ENCODE measurements at places on chromosomes 2 and 18.

- DNase-seq: no peak
These were observed 222.7 kb upstream of the PIK3C3 start for GRCh38 chr18:41732356-41732755.

DNA sequence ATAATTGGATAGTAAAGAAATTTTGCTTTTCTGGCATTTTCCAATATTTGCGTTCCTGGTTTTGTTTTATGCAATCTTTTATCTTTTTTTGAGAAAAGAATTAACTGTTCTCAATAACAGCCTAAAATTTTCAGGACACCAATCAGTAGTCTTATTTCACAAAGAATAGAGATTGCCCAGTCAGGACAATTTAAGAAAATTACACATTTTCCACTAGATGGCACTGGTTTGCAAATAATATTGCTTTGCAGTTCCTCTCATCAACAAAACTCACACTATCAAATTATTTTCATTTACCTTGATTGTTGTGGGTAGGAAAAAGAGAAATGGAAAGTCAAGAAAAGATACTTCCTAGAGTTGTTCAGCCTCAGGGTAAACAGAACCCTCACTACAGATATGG, 2.4 kb upstream of the RBM45 start:
- peak; percentile 6 for DNase-seq

GRCh38 chr2:199302851-199303250, 154.9 kb downstream of the SATB2 start:
- no peak for DNase-seq

GRCh38 chr2:42663828-42664227, 95.4 kb downstream of the MTA3 start:
- DNase-seq: peak; percentile 62

- peak; percentile 51 for DNase-seq
These were observed 71.7 kb downstream of the IL1R2 start for GRCh38 chr2:102063487-102063911.

GRCh38 chr2:120955427-120955826, 219.8 kb downstream of the GLI2 start:
- DNase-seq: no peak

DNA sequence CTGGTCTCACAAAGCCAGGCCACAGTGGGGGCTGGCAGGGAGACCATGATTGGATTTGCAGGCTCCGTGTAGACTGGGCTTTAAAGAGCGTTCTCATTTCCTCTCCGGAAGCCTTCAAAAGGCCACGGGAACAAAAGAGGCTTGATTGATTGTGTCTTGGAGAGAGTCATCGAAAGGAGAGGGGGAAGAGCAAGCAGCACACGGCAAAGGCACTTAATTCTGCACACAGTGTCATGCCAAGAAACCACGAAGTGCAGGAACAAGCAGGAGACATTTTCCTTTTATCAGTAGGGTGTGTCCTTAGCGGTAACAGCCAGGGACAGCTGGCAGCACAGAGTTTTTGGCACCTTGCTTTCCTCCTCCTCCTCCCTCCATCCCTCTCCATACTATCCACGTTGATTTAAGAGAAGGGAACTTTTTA, 47.7 kb downstream of the GLI2 start:
- DNase-seq: no peak

DNA sequence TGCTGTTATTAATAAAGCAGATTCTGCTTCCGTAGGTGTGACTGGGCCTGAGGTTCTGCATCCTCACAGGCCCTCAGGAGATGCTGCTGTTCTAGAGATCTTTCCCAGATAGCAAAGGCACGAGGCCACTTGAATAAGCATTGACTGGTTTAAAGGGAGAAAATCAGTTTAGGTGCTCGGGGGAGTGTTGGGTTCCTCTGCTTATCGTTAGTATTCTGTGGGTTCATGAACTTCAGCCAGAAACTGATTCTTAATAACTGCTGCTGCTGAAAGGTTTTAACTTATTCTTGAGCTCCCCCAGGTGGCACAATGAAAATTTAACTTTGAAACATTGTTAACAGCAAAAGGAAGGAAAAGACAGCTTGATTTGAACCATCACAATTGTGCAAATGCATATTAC, 56.9 kb downstream of the ITGA6 start:
- DNase-seq: peak; percentile 19

DNA sequence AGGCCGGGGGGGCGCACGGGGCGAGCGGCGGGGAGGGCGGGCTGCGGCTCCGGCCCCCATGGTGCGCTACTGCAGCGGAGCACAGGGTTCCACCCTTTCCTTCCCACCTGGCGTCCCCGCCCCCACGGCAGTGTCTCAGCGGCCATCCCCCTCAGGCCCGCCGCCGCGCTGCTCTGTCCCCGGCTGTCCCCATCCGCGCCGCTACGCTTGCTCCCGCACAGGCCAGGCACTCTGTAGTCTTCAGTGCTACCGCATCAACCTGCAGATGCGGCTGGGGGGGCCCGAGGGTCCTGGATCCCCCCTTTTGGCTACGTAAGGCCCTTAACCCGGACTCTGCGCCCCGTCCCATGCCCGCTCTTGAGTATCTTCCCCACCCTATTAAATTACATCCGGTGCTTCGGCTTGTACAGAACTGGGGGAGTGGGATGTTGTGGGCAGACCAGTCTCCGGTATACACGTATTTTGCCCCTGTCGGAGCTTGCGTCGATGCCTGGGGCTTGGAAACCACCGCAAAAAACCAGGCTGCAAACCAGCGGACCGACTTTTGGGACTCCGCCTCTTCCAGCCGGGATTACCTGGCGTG, 598 bp upstream of the WBP1 start:
- peak; percentile 62 for DNase-seq

DNA sequence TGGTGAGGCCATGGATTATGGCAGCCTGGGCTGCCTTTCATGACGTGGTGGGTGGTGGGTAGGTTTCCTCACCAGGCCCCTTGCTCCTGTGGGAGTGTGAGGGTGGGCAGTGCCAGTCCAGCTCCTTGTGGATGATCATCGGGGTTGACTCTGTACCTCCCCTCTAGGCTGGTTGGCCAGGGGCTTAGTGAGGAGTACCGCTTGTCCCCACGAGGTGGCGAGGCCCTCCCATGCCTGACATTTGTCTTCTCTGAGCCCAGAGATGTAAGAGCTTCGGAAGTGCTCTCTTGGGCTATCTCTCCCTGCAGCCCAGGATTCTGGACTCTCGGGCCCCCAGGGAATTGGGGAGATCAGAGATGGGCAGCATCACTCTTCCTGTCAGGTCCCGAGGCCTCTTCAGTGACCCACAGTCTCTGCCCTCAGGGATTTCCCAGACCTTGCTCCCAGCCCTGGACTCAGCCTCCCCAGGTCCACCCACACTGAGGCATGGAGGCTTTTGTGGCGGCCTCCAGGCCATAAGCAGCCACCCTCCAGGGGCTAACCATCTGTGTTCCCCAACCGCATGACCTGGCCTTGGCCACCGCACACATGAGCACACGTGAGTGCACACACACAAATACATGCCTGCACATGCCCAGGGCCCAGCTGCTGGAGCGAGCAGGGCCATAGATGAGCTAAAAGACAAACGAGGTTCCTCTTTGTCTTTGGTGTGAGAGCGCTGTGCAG, 6.5 kb downstream of the SPR start:
- DNase-seq: peak; percentile 5

- no peak for DNase-seq
These were observed 78.7 kb upstream of the OTOF start for GRCh38 chr2:26556309-26557243.

DNA sequence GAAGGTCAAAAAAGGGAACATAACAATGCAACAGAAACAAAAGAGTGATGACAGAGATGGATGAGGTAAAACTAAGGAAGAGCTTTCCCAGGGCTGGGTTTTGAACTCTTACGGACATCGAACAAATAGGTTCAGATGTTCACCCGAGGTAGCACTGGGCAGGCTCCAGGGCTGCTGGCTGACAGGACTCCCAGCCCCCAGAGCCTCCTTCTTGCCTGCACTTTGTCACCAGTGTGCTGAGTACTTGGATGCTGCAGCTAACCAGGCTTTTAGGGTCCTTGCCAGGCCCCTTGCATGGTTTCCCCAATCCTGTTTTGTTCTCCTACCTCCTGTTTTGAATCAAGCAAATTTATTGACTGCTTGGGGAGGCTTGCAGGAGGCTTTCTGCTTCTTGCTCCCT, 322.9 kb downstream of the DYSF start:
- no peak for DNase-seq

DNA sequence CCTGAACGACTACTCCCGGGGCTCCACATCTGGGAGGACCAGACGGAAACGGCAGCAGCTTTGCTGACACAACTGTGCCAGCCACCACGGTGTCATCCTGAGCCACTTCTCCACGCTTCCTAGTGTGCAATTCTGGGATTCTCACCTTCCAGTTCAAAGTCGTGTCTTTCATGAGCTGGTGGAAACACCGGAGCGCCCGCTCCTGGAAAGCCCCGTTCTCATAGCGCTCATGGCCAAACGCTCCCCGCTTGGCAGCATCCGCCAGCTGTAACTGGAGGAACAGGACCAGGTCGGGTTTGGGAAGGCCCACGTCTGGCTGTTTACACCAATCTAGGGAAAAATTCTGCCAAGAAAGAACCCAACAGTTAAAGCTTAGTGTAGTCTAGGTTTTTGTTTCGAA, 8.3 kb downstream of the DTYMK start:
- DNase-seq: no peak

DNA sequence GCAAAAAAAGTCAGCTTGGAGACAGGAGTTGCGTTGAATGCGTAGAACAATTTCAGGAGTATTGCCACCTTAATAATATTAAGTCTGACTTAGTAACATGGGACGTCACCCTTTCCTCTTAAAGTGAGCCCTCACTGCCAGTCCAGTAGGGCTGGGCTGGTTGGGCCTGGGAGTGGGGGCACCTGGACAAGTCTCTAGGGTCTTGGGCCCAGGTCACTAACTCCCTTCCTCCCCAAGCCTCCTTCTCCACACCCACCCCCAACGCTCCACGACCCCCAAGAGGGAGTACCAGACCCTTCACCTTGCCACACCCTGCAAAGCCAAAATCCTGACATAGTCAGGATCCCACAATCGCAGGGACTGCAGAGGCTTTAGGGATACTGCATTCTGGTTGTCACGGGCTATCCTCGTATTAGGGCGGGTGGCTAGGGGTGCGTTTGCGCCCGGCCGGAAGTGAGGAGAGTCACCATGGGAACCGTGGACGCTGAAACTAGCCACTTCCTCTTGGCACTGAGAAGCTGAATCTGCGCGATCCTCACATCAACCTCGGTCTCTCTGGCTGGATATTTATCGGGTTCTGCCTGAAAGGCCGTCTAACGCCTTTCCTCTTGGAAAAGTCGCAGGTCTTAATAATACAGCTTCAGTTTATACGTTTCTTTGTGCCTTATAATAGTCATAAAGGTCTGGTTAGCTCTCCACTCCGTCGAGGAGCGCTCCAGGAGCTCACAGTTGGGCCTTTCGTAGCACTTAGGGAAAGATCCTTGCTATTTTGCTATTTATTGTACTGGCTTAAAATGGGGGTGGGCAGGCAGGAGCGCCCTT, 10.3 kb upstream of the CXXC1 start:
- DNase-seq: peak; percentile 12

GRCh38 chr2:156116113-156116512, 216.4 kb downstream of the NR4A2 start:
- no peak for DNase-seq

GRCh38 chr2:174224665-174225288, 23.6 kb downstream of the OLA1 start:
- DNase-seq: no peak

Data from GDM1 (cell line).